ENCODE measurements at places on chromosomes 1 and 21.

- DNase-seq = peak; percentile 38
Measured at GRCh38 chr1:17661546-17662157, 93.5 kb upstream of the ACTL8 start.

DNA sequence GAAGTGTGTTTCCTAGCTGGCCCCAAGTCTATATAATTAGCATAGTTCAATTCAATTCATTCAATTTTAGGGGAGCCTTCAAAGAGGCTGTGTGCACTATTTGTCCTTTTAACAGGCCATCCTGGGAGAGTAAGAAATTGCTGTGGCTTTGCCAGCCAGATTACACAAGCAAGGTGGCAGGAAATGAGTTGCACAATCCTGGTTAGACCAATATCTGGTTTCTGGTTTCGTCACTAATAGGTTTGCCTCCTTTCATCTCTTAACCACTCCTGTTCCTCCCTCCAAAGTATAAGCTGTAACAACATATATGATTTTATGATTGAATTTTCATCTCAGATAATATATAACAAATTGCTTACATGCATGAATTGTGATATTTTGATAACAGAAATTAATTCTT is 84.1 kb upstream of the NEGR1 start:
- no peak for DNase-seq

DNA sequence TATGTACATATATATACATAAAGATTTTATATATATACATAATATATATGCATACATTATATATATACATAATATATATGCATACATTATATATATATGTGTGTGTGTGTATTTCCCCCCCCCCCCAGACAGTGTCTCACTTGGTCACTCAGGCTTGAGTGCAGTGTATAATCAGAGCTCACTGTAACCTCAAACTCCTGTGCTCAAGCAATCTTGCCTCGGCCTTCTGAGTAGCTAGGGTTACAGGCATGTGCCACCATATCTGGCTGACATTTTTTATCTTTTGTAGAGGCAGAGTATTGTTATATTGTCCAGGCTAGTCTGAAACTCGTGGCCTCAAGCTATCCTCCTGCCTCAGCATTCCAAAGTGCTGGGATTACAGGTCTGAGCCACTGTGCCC is 9.0 kb upstream of the FUBP1 start:
- DNase-seq = no peak

DNA sequence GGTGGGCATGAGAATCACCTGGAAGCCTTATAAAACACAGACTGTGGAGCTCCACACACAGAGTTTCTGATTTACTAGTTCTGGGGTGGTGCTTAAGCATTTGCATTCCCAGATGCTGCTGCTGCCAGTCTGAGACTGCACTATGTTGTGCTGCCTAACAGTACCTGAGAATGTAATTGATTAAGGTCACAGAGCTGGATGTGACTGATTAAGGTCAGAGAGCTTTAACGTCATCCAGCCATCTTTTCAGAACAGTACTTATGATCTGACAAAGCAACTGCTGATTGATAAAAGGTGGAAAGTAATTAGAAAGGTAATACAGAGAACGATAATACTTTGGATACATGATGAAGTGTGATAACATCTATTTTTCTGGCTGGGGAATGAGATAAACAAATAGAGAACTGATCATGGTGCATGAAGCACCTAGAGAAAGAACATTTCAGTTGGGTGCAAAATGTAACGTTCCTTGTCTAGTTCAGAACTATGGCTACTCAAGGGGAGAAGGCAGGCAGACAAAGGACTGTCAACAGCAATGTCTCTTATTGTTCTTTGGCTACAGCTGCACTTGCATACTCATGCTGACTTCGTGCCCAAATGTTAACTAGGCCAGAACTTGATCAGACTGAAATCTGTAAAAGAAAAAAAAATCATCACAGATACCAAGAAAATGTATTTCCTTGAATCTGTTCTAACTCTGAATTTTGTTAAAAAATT is 3.7 kb upstream of the UCK2 start:
- no peak for DNase-seq

DNA sequence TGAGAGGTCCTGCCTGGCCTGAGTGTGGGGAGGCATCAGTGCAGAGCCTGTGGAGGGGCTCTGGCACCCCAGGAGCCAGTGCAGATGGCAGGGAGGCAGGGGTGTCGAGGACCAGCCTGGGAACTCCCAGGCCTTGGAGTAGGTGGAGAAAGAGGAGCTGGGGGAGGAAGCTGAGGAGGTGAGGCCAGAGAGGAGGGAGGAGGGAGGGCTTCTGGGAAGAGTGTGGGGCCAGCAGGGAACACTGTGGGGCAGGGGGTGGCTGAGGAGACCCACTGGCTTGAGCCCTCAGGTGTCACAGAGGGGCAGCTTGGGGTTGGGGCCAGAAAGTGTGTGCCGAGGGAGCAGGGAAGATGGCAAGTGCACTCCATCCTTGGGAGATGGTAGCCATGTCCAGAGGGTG is 3.8 kb downstream of the COQ8A start:
- DNase-seq = no peak

GRCh38 chr1:58361134-58361533 is 185.4 kb downstream of the OMA1 start:
- DNase-seq = no peak

DNA sequence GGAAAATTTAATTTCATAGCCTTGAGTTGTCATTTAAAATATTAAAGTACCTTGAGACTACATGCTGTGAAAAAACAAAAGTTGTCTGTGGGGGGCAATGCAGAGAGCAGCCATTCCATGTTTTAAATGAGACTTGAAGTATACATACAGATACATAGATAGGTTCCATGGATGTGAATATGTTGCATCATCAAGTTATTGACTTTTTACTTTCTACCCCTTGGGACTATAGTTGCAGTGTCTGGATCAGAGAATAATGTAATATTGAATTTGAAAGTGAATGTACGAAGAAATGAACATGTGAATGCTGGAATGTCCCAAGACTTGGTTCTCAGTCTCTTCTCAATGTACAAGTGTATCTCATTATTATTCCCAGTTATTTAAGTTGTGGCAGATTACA is 751.0 kb downstream of the MRPL39 start:
- DNase-seq = no peak

GRCh38 chr1:206809504-206810084 is 37.3 kb upstream of the IL10 start:
- peak; percentile 32 for DNase-seq

DNA sequence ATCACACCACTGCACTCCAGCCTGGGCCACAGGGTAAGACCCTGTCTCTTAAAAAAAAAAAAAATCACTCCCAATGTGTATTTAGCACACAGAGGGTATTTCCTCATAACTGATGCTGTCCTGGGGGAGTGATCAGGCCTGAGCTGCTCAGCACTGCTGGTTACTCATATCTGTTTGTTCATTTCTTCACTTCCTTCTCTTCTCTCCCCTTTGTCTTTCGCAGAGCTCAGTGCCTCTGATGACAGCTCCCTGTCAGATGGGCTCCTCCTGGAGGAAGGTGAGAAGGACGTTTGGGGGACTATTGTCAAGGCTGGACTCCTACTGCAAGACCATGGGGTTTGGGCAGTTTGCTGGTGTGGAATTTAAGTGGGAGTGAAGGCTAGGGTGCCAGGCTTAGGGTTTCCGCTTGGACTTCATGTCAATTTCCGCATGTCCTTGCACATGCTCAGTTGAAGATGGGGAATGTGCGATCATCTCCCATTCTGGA is 13.0 kb downstream of the INAVA start:
- no peak for DNase-seq

- no peak for DNase-seq
Measured at GRCh38 chr21:35232545-35233176, 183.6 kb upstream of the RUNX1 start.

GRCh38 chr1:201718346-201719202 is 110.4 kb upstream of the IPO9 start:
- no peak for DNase-seq

DNA sequence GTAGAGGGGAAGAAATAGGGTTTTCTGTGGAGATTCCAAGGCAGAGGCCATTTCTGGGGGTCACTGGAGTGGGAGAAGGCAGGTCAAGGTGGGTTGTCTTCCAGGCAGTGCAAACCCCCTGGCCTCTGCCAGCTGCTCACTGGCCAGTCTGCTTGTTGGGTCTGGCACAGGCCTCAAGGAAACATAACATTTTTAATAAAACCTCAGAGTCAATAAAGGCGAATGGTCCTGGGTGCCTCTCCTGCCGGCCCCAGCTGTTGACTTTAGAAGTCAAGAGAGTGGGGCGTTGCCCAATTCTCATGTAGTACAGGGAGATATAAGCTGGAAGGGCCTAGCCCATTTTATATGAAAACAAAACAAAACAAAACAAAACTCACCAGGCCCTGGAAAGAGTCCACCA is 36.6 kb downstream of the RUNX3 start:
- DNase-seq = peak; percentile 1

- DNase-seq = no peak
Measured at GRCh38 chr1:153364766-153365666, 7.4 kb downstream of the S100A9 start.

GRCh38 chr1:48019714-48020315 is 22.6 kb upstream of the TRABD2B start:
- DNase-seq = no peak

DNA sequence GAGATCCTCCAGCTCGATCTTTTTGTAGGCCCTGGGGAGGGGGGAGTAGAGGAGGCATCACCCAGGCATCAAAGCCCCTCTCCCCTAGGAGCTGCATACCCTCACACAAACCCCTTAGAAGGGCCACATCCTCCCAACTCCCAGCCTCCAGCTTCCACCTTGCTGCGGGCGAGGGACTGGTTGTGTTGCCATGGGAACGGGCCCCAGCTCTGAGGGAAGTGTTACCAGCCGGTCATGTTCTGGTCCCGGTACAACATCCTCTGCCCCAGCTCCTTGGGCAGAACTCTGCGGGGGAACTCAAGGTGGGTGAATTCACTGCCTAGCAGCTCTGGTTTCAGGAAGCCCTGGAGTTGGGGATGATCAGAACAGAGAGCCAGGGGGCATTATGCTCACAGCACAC is 4.1 kb downstream of the PPM1J start:
- DNase-seq = no peak

GRCh38 chr21:16815243-16815642 is 697.6 kb upstream of the CXADR start:
- DNase-seq = no peak

- peak; percentile 80 for DNase-seq
Measured at GRCh38 chr1:24966724-24967346, 36.8 kb upstream of the RUNX3 start.
